ENCODE measurements at places on chromosomes 12 and 14.

- DNase-seq = no peak
Measured at GRCh38 chr14:96272777-96273473, 16.9 kb downstream of the BDKRB1 start.

- no peak for DNase-seq
Measured at GRCh38 chr14:71692496-71692895, 239.7 kb upstream of the RGS6 start.

GRCh38 chr12:6062757-6063735, 61.4 kb downstream of the VWF start:
- peak; percentile 47 for DNase-seq

GRCh38 chr12:103908246-103908541, 22.0 kb upstream of the HSP90B1 start:
- no peak for DNase-seq

- DNase-seq = no peak
Measured at GRCh38 chr12:121000530-121000929, 15.8 kb downstream of the C12orf43 start.

GRCh38 chr12:50017641-50018040, 7.7 kb downstream of the RACGAP1 start:
- no peak for DNase-seq

DNA sequence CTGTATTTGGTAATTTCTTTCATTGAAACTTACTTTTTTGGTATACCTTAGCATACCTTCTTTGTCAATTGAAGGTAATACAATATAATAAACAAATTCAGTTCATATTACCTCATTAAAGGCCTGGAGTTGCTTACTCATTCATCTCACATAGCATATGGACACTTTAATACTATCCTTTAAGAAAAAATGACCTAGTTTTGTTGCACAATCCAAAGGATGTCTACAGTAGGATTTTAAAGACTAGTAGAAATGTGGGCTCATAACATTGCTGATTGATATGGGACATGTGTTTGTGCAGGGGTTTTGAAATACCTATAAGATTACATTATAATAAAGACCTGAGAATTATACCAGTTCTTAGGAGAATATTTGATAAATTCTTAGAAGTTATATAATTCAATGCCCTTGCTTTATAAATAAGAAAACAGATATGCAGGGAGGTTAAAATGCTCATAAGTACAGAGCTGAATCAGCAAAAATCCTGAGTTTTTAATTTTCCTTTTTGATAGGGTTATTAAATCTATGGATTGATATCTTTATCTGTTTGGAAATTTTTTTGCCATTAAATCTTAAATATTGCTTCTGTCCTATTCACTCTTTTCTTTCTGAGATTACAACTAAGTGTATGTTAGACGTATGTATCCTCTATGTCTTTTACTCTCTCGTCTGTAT, 352.1 kb downstream of the ATP23 start:
- no peak for DNase-seq

- no peak for DNase-seq
Measured at GRCh38 chr14:70098250-70098809, 90.4 kb downstream of the SLC8A3 start.

DNA sequence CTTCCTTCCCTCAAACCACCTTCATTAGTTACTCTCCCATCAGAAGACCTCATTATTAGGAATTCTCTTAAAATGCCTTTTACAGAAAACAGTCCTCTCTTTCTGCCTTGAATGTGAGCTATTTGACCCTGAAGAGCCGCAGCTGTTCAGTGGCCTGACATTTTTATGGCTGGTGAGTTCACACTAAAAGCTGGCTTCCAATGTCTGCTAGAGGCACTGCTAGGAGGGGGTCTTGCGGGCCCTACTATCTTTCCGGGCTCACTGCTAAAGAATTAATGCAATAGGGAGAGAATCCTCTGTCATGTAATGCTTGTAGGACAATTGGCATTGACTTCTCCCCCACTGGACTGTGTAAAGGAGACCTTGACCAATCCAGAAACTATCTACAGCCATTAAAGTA, 87.7 kb downstream of the GPR135 start:
- no peak for DNase-seq

DNA sequence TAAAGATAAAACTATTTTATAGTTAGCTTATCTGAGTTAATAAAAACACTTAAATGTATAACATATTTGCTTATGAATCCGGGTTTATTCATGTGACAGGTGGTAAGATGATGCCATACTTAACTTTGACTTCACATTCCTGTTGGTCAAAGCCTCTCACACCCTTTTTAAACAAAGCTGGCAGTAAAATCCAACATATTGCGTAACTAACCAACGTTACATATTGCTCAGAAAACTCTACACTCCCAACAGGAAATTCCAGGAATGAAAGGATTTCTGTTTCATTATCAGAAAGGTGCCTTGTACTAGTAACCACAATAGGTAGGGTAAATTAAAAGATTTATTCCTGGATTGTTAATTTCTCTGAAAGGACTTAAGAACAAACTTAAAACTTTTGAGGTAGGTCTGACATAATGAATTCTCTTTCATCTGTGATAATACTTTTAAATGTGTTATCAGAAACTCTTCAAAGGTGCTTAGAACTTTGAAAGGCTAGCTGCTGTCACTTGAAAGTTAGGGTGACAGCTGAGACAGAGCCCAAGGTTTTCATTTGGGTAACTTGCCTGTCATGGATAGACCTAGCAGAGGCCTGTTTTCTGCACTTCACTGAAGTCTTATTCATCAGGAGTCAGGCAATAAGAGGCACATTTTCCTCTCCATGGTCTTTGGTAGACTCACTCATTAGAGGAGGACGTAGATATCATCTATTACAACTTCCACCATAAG, 23.8 kb upstream of the CATSPERB start:
- DNase-seq = no peak

- DNase-seq = no peak
Measured at GRCh38 chr12:26978801-26979200, 35.4 kb downstream of the TM7SF3 start.

DNA sequence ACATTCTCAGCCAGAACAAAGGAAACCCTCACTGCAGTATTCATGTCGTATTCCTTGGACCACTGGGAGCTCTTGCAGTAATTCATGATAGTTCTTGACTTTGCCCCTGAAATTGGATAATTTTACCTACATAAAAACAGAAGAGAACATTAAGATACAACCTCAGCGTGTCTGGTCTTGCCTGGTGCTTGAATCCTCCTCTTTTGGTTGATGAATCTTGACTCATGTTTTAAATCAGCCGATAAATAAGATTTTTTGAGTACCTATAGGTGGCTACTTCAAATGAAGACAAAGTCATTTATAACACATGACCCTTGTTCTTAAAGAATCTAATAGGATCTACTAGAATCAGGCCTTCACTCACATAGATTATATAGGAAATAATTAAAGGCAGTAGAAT, 221.0 kb downstream of the PTPRO start:
- DNase-seq = no peak

- DNase-seq = no peak
Measured at GRCh38 chr12:57240926-57241401, 10.0 kb downstream of the STAC3 start.

GRCh38 chr12:14956905-14957304, 4.5 kb downstream of the ARHGDIB start:
- DNase-seq = no peak

DNA sequence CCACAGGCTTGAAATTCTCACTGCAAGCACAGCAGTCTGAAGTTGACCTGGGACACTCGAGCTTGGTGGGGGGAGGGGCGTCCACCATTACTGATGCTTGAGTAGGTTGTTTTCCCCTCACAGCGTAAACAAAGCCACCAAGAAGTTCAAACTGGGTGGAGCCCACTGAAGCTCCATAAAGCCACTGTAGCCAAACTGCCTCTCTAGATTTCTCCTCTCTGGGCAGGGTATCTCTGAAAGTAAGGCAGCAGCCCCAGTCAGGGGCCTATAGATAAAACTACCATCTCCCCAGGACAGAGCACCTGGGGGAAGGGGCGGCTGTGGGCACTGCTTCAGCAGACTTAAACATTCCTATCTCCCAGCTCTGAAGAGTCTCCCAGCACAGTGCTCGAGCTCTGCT, 31.7 kb upstream of the ST8SIA1 start:
- no peak for DNase-seq

DNA sequence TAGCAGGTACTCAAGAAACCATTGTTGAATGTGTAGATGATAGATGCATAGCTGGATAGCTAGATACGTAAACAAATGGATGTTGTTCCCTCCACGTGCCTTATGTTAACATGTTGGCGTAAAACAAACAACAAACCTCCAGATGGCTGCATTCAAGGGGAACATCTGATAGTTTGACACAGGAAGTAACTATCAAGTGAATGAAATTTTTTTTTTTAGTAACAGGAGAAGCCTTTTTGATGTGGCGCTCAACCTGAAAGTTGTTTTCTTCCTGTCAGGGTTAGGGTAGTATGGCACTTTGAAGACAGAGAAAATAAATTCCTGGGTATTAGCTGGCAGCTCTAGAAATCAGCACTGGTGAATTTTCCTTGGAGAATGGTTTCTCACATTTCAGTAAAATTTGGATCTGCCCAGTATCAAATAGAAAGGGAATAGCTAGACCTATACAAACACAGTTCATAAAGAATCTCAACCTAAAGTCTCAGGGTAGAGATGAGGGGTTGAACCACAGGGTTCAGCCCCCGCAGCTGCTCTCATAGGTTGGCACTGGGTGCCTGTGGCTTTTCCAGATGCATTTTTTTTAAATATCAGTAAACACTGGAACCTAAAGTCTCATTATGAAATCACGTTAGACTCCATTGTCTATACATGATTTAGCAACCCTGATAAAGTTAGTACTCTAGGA, 18.8 kb upstream of the RAP1B start:
- DNase-seq = no peak

DNA sequence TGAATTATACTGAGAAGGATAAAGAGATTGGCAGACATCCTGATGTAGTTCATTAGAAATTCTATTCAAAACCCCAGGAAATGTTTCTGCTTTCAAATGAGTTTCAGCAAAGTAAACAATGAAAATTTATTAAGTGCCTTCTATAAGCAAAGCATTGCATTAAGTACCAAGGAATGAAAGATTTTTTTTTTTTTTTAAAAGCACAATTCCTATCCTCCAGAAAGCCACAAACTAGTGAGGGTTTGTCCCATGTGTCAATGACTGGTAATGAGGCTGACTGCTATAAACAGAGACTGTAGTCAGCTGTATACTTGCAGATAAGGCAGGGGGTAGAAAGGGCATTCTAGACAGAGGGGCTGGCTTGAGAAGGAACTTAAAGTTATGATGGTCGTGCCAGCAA, 6.7 kb downstream of the ANO4 start:
- no peak for DNase-seq

- DNase-seq = no peak
Measured at GRCh38 chr14:22478670-22479069, 110.4 kb downstream of the DAD1 start.

DNA sequence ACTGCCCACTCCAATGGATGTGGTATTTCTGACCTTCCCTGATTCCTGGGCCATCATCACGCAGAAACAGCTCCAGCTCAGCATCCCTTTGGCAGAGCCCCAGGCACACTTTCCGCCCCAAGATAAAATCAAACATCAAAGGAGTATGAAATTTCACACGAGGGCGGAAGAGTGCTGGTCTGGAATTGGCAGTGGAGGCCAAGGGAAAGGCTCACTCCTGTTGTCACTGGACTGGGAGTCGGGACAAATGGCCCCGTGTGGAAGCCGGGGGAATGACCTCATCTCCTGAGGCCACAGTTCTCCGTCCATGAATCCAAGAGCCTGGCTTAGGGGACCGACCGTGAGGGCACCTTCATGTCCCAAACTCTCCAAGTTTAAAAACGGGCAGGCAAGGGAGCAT, 40.9 kb downstream of the FZD10 start:
- no peak for DNase-seq

DNA sequence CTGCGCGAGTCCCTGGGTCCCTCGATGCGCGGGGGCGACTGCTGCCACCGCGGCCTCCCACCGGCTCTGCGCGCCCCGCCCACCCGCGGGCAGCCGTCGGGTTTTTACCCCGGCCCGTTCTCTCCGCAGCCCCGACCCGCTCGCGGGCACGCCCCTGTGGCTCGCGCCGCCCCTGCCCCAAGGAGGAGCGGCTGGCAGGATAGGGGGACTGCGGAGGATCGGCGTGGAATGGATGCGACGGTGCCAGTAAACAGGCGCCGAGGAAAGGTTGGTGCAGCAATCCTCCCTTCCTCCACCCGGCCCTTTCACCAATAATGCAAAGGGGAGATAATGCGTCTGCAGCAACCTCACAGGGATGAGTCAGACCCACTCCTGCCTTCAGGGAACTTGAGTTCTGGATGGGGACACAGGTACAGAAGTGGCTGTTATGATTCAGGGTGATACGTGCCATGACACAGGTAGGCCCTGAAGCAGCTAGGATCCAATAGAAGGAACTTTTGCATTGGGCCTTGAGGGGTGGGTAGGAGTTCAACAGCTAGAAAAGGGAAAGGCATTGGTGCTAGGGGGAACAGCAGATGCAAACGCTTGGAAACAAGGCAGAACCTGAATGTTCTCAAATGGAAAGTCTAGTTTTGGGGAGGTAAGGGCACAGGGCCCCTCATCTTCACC, 554 bp upstream of the DEGS2 start:
- DNase-seq = no peak

DNA sequence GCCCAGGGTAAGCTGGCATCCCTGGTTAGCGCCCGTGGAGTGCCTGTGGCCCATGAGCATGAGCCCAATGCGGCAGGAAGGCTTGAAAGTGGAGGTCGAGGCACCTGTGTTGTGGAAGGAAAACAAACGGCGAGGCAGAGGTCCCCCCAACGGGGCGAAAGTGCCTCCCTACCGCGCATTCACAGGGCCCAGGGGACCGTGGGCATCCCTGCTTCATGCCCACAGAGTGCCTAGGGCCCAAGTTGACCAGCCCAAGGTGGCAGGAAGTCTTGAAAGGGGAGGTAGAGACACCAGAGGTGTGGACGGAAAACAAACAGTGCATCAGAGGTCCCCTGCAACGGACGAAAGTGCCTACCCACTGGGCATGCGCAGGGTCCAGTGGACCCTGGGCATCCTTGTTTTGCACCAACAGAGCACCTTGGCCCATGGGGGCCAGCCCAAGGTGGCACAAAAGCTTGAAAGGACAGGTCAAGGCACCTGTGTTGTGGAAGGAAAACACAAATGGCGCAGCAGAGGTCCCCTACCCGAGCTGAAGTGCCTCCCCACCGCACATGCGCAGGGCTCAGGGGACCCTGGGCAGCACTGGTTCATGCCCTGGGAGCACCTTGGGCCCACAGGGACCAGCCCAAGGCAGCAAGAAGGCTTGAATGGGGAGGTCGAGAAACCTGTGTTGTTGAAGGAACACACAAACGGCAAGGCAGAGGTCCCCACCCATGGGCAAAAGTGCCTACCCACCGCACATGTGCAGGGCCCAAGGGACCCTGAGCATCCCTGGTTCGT, 377.5 kb downstream of the ALG10 start:
- no peak for DNase-seq

GRCh38 chr14:66752109-66752508, 244.2 kb downstream of the GPHN start:
- DNase-seq = no peak

- no peak for DNase-seq
Measured at GRCh38 chr12:128513831-128514230, 246.9 kb downstream of the TMEM132C start.

DNA sequence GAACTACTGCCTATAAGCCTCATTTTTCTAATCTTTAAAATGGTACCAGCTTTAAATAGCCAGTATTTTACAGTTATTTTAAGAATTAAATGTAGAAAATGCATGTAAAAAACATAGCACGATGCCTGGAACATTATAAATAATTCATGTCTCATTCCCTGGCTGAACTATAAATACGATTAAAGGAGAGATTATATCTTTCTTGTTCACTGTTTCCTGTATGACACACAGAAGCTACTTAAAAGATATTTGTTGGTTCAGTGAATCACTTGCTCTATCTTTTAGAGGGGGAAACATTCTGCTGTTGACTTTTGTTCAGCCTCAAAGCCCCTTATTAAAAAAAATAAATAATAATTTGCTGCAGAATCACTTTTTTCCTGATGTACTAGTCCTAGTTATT, 406.9 kb downstream of the LRFN5 start:
- no peak for DNase-seq

All from activated CD4-positive, alpha-beta T cell treated with anti-CD3 and anti-CD28 coated beads, Interleukin-2, amount 50 U/mL, for 1 hour (primary cell).